SW480 (cell line): ENCODE measurements at places on chromosomes 3 and 15.

GRCh38 chr3:139893267-139893962 is 41.6 kb upstream of the CLSTN2 start:
- no peak for DNase-seq

GRCh38 chr15:68289057-68289456 is 11.5 kb downstream of the FEM1B start:
- DNase-seq, result no peak

DNA sequence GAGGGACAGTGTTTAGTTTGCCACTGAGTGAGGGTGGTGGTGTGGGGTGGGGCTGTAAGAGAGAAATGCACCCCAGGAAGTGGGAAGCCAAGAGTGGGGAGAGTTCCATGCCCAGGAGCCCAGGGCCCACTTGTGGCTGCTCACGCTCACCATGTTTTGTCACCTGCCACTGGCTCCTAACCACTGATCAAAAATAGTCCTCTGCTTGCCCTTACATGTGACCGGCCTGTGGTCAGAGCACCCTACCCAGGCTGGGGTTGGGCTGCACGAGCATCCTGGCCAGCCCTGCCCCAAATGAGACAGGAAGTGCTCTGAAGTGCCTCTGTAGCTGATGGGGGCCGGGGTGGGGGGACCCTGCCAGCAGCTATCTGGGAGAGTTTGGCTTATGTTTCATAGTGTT is 216.3 kb downstream of the RPLP1 start:
- DNase-seq, result peak; percentile 92

DNA sequence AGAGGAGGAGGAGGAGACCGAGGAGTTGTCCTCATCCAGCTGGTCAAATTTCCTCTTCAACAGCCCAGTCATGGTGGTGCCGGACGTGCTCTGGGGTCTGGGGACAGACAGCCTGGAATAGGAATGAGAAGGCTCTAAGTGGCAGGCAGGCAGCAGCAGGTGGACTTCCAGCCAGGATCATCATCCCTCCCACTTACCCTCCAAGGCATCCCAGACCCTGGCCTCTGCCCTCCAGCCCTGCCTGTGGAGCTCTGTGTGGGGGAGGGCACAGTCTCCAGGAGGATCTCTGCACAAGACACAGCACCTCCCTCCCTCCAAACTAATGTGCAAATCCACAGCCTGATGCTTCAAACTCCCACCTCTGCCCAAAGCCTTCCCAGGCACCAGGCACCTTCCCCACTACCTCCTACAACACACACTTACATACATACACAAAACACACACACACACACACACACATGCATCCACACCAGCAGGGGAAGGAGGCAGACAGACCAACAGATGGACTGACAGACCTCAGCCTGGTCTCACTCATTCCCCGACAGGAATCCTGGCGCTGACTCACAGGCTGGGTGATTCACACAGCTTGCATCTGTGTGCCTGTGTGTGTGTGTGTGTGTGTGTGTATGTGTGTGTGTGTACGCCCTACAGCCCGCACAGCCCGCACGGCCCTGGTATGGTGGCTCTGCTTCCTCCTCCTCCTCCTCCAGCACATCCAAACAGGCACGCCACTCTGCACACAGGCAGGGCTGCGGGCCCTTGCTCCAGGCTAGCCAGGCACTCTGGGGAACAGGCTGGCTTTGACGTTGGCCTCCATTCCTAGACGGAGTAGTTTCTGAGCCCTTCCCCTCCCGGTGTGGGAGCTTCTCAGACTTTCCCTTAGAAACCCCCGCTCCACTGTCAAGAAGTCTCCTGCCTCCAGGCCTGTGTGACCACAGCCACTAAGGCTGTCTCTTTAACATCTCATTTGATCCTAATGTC is 6.5 kb downstream of the CSRNP1 start:
- peak; percentile 89 for DNase-seq

DNA sequence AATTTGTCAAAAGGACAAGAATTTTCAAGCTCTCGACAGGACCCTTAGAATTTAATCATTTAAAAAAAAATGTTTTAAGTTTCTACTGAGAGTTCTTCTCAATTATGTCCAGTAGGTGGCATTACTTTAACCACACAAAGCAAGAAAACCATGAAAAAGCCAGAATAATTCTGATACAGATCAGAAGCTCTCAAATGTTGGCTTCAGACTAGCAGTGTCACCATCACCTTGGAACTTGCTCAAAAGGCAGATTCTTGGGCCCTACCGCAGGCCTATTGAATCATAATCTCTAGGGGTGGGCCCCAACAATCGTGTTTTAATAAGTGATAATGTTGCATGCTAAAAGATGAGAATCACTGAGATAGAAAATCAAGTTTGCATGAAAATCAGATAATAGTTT is 99.5 kb upstream of the KCNMB2 start:
- DNase-seq, result peak; percentile 11

DNA sequence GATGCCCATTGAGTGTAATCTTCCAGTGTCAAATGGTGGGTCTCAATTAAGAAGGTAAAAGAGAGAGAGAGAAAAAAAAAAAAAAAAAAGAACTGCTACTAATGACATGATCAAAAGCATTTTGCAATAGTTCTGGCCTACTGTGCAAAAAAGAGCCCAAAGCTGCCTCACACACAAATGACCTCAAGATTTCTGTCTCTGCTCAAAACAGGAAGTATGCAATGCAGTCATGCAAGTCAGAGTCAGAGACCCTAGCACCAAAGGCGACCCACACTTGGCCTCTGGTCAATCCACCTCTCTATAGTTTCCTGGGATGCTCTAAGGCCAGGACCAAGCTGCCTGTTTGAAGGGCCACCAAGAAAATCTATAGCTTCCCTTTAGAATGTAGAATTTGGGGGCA is 323.5 kb downstream of the VPS13C start:
- DNase-seq, result no peak

DNA sequence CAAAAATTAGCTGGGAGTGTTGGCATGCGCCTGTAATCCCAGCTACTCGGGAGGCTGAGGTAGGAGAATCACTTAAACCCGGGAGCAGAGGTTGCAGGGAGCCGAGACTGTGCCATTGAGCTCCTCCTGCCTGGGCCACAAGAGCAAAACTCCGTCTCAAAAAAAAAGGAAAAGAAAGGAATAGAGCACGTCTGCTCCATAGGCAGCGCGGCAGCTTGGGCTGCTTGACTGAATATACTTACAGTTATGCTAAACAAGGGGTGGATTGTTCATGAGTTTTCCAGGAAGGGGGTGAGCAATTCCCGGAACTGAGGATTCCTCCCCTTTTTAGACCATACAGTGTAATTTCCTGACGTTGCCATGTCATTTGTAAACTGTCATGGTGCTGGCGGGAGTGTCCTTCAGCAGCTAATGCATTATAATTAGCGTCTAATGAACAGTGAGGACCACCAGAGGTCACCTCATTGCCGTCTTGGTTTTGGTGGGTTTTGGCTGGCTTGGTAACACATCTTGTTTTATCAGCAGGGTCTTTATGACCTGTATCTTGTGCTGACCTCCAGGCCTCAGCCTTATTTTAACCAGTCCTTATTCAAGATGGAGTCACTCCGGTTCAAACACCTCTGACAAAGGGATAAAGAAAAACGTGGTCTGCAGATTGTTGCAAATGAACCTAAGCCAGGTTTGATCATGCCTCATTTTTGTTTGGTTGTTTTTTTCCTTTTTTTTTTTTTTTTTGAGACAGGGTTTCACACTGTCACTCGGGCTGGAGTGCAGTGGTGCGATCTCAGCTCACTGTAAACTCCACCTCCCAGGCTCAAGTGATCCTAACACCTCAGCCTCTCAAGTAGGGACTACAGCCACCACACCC is 24.9 kb upstream of the SENP5 start:
- no peak for DNase-seq

GRCh38 chr3:186255703-186256331 is 106.2 kb downstream of the DGKG start:
- DNase-seq, result peak; percentile 44

GRCh38 chr3:72664184-72664975 is 183.9 kb downstream of the SHQ1 start:
- DNase-seq, result no peak

GRCh38 chr15:61916104-61916503 is 144.1 kb downstream of the VPS13C start:
- DNase-seq, result no peak

DNA sequence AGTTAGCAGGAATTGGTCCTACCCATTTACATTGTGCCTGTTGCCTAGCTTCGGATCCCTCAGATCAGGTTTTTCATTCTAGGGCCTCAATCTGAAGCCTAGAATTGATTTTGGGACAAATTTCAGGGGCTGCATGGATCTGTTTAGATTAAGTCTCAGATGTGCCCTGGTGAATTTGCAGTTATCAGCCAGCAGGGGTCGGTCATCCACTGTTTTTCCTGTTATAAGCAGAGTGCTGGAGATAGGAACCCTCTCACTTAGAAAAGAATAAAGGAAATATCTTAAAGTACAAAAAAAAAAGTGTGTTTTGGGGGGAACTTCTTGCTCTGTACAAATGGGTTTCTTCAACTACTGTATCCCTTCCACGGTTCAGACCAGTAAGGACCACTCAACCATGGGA is 212.5 kb downstream of the BCHE start:
- DNase-seq, result no peak

- no peak for DNase-seq
These were observed 21.5 kb downstream of the ALCAM start for GRCh38 chr3:105388176-105388575.

- DNase-seq, result no peak
These were observed 24.3 kb upstream of the DENND4A start for GRCh38 chr15:65816441-65816840.

DNA sequence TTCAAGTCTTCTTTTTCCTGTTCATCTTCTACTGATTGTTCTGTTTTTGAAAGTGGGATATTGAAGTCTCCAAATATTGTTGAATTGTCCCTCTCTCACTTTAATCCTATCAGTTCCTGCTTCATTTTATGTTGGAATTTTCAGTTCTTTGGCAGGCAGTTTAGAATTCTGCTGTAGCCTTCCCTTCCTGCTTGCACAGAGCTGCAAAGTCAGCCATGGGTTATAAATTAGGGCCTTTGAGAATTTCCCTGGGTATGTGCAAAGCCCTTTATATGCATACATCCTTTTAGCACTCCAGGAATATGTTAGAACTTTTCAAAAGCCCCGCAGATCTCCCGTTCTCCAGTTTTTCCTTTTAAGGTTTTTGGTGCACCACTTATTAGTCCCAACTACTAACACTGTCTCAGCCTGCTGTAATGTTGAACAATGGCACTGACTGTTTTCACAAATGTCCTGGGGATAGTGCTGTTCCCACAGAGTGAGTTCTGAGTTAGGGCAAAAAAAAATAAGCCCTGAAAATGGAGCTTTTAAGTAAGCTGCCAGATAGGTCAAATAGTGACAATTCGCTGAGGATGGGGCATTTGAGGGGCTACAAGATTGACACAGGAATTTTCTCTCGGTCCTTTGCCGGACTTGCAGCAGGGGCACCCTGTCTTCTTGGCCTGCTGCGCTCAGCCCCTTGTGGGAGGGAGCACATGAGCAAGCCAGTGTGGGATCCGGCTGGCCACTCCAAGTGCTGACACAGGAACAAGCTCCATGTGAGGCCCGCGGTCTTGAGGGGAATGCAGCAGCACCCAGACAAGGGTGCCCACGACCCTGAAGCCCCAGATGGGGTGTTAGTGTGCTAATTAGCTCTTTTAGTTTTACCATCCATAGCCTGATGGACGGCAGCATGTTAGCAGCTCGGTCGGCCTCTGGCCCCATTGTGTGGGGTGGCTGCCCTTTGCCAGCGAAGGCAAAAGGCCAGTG is 96.0 kb downstream of the VPS8 start:
- DNase-seq, result no peak

- DNase-seq, result no peak
These were observed 108.8 kb upstream of the PLAAT1 start for GRCh38 chr3:193132241-193132640.

- no peak for DNase-seq
These were observed 200.6 kb downstream of the MYRIP start for GRCh38 chr3:40009991-40010390.

GRCh38 chr15:35956056-35956455 is 410.1 kb upstream of the DPH6 start:
- no peak for DNase-seq

DNA sequence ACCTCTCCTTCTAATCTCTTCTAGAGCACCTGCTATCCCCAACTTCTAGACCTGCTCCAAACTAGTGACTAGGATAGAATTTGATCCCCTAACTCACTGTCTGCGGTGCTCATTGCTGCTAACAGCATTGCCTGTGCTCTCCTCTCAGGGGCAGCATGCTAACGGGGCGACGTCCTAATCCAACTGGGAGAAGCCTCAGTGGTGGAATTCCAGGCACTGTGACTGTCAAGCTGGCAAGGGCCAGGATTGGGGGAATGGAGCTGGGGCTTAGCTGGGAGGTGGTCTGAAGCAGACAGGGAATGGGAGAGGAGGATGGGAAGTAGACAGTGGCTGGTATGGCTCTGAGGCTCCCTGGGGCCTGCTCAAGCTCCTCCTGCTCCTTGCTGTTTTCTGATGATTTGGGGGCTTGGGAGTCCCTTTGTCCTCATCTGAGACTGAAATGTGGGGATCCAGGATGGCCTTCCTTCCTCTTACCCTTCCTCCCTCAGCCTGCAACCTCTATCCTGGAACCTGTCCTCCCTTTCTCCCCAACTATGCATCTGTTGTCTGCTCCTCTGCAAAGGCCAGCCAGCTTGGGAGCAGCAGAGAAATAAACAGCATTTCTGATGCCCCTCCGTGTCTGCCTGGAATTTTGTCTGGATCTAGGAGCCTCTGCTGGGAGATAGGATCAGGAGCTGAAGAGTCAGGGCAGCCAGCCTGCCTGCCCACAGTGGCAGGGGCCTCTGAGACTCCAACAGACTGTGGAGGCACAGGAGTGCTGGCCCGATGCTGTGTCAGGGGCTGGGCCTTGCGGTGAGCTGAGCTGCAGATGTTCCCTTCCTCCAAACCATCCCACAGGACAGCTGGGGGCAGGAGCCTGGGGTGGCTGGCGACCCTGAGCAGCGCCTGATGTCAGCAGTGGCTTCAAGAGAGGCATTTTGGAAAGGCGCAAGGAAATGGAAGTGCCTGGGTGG is 3.0 kb downstream of the ISLR start:
- peak; percentile 12 for DNase-seq

DNA sequence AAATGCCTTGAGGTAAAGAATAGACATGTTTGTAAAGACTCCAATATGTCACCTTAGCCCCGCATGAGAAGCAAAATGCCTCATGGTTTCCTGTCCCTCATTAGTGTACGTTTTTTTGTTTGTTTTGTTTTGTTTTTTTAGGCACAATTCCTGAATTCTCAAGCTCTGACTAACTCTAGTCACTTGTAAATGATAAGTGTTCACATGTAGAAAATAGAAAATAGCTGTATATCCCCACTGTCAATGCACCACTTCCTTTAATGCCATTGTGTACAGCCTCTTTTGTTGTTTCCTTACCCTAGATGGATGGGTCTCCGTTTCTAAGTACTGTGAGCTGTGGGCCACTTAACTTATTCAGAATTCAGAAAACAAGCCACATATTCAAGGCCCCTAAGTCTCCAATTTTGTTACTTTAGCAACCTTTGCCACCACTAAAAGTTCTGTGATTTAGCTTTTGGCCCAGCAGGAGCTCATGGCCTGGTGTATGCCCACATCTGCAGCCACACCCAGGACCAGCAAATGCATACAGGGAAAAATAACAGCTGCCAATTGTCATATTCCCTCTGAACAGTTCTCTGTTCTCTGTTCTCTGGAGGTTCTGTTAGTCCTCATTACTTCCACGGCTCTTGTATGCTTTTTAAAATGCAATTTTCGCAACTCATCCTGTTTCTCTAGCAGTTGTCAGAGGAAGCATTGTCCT is 655.5 kb downstream of the GBE1 start:
- no peak for DNase-seq
